ENCODE measurements at places on chromosomes 3 and 15. TPM values are rescaled to one million over a fixed set of nuclear protein-coding genes. Genes with fewer than 3 reads are reported as not detected.

DPPA2 gene
- total RNA-seq: not detected

ATP13A5 gene
- total RNA-seq: not detected

TBC1D21 gene
- not detected for total RNA-seq

MORC1 gene
- not detected for total RNA-seq

TMCO5A gene
- total RNA-seq: not detected

TTC23 gene
- total RNA-seq: 26.8 TPM

GUCA1C gene
- not detected for total RNA-seq

ZPLD1 gene
- total RNA-seq: not detected

SOX14 gene
- total RNA-seq: not detected

PAQR5 gene
- 0.15 TPM for total RNA-seq

EPHB1 gene
- total RNA-seq: 0.59 TPM

GPR156 gene
- 0.23 TPM for total RNA-seq

MCF2L2 gene
- total RNA-seq: 0.15 TPM

ADAMTS17 gene
- total RNA-seq: not detected

CCRL2 gene
- not detected for total RNA-seq

DUOX1 gene
- 0.08 TPM for total RNA-seq

RASGRP1 gene
- under 0.01 TPM for total RNA-seq

TBC1D5 gene
- total RNA-seq: 73.8 TPM

DAZL gene
- not detected for total RNA-seq

SYNPR gene
- not detected for total RNA-seq

TCAIM gene
- total RNA-seq: 10.8 TPM

CHRM5 gene
- total RNA-seq: 0.15 TPM
